ENCODE measurements at places on chromosomes 16 and 17. TPM values are rescaled to one million over a fixed set of nuclear protein-coding genes. Genes with fewer than 3 reads are reported as not detected.

DNA sequence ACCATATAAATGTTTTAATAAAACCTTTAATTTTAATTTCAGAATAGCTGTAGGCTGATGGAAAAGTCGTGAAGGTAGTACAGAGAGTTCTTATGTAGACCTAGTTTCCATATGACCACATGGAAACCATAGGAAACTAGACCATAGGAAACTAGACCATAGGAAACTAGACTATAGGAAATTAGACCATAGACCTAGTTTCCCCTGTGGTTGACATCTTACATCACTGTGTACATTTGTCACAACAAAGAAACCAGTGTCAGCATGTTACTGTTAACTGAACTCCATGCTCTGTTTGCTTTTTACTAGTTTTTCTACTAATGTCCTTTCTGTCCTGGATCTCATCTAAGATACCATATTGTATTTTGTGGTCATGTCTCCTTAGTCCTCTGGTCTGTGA, 14.6 kb downstream of the NUDT7 start:
- no peak for DNase-seq

The CIBAR2 gene
- total RNA-seq: not detected

DNA sequence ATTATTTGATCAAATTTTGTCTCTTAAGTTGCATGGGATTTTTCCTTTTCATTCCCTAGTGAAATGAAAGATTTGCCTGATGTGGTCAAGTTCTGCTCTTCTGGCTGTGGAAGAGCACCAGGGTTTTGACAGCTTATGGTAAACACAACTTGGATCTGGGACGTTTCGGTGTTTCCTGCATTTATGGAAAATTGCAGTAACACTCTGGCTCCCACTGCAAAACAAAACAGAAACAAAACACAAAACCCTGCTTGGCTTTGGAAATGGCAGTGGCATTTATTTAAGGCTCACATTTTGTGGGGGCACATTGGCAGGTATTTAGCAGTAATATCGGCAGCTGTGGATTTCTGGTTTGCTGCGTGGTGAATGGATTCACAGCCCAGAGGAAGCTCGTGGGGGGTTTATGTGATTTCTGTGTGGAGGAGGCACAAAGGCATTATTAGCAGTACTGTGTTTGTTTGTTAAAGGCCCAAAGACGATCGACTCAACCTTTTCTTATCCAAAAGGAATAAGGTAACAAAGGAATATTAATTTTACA, 377.8 kb downstream of the SNX29 start:
- DNase-seq: peak; percentile 50

- no peak for DNase-seq
Measured at GRCh38 chr16:67518676-67519075, 10.0 kb upstream of the RIPOR1 start.

The CTRL gene
- total RNA-seq: 0.51 TPM

- peak; percentile 81 for DNase-seq
Measured at GRCh38 chr17:34235389-34236028, 19.6 kb upstream of the CCL2 start.

- no peak for DNase-seq
Measured at GRCh38 chr16:89038811-89039735, 54.6 kb upstream of the ACSF3 start.

The TLCD1 gene
- not detected for total RNA-seq

- DNase-seq: no peak
Measured at GRCh38 chr17:80825471-80826345, 165.9 kb upstream of the CHMP6 start.

The TBX6 gene
- total RNA-seq: 1.4 TPM

- DNase-seq: no peak
Measured at GRCh38 chr17:29562615-29563014, 4.2 kb downstream of the ABHD15 start.

- DNase-seq: no peak
Measured at GRCh38 chr16:1458336-1458976, 14.1 kb upstream of the CCDC154 start.

GRCh38 chr16:51640196-51640595, 489.1 kb upstream of the SALL1 start:
- DNase-seq: no peak

The TNP2 gene
- not detected for total RNA-seq

- no peak for DNase-seq
Measured at GRCh38 chr16:17451843-17452242, 18.9 kb downstream of the XYLT1 start.

GRCh38 chr16:1158456-1159324, 5.8 kb downstream of the CACNA1H start:
- peak; percentile 64 for DNase-seq

The SLFN13 gene
- total RNA-seq: 6.2 TPM

The NKIRAS2 gene
- total RNA-seq: 23.6 TPM

The KRT31 gene
- 6.1 TPM for total RNA-seq

DNA sequence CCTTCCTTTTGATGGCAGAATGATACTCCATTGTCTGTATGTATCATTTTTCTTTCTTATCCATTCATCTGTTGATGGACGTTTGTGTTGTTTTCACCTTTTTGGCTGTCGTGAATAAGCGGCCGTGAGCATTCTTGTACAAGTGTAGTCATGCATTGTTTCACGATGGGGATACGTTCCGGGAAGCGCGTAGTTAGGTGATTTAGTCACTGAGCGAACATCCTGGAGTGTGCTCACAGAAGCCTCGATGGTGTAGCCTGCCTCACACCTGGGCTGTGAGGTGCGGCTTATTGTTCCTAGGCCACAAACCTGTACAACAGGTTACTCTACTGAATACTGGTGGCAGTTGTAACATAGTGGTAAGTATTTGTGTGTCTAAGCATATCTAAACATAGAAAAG, 136.5 kb downstream of the CMIP start:
- DNase-seq: peak; percentile 71

All from tongue (tissue), 3 donors.